ENCODE measurements at places on chromosomes 4 and X. TPM values are rescaled to one million over a fixed set of nuclear protein-coding genes. Genes with fewer than 3 reads are reported as not detected.

HPSE gene
- total RNA-seq = 6.2 TPM

FGFR3 gene
- 1.9 TPM for total RNA-seq

GC gene
- total RNA-seq = not detected

PAGE5 gene
- total RNA-seq = not detected

HNRNPH2 gene
- 61.6 TPM for total RNA-seq

CENPU gene
- 3.4 TPM for total RNA-seq
